HT-29 (cell line): ENCODE measurements at places on chromosomes 6 and 20.

GRCh38 chr20:56826705-56827665 is 197.9 kb downstream of the TFAP2C start:
- no peak for DNase-seq

DNA sequence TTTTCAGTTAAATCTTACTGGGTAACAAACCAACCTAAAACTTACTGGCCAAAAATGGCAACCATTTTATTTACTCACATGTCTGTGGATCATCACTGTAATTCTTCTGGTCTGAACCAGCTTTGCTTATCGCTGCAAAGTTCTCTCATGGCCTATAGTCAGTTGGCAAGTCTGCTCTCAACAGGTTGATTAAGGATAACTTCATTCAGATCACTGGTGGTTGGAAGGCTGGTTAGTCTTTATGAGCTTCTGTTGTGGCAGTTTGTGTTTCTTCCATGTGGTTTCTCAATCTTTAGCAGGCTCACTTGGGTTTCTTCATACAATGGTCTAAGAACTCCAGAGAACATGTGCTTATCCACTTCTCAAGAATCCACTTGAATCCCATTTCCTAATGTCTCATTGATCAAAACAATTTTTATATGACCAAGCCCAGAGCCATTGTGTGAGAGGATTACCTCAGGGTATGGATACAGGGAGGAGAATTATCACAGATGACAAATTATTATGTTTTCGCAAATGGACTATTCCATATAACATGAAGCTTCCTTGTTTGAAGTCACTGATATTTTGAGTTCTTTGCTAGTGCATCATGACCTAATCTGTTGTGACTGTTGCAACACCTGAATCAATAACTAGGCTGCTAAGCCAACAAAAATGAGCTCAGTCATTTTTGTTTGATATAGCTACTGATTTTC is 155.4 kb upstream of the BMP2 start:
- peak; percentile 34 for DNase-seq

GRCh38 chr20:10453241-10453640 is 18.1 kb downstream of the SLX4IP start:
- no peak for DNase-seq

- DNase-seq = no peak
Measured at GRCh38 chr6:144460327-144461095, 175.4 kb downstream of the UTRN start.

GRCh38 chr6:155528335-155528734 is 72.7 kb upstream of the NOX3 start:
- DNase-seq = no peak
